Activated T-helper 1 cell treated with Interleukin-2 at 50 U/mL for 16 hours (primary cell): ENCODE measurements at places on chromosomes 11 and 22.

- no peak for DNase-seq
Measured at GRCh38 chr11:72426758-72427157, 7.6 kb downstream of the CLPB start.

DNA sequence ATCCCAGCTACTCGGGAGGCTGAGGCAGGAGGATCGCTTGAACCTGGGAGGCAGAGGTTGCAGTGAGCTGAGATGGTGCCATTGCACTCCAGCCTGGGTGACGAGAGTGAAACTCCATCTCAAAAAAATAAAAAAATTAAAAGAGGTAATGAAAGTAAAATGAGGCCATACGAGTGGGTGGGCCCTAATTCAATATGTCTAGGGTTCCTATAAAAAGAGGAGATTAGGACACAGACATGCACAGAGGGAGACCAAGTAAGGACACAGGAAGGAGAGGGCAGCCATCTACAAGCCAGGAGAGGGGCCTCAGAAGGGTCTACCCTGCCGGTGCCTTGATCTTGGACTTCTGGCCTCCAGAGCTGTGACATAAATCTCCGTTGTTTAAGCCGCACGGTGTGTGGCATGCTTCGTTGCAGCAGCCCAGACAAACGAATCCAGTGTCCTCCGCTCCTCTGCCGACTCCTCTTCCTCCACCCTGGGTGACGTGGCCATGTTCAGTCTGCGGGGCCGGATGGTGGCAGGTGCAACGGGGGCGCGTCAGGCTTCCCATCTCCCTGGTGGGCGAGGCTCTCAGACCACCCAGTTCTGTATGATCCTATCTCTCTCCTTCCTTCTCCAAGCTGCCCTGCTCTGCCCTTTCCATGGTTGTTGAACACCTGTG is 51.6 kb upstream of the PARVG start:
- no peak for DNase-seq

DNA sequence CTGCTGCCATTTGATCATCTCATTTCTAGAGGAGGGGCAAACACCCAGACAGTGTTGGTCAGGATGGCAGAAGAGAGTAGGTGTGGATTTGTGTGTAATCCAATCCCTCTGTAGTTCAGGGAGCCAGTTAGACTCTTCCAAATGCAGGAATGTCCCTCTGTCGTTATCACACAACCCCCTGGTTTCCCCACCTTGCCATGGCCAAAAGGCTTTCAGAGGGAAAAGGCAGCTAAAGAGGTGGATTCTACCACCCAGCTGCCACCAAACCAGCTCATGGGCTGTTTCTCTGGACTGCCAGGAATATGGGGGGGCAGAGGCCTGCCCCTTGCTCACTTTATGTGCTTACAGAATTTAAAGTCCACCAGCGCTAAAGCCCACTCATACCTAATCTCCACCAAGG is 18.1 kb downstream of the TSKU start:
- DNase-seq: no peak

DNA sequence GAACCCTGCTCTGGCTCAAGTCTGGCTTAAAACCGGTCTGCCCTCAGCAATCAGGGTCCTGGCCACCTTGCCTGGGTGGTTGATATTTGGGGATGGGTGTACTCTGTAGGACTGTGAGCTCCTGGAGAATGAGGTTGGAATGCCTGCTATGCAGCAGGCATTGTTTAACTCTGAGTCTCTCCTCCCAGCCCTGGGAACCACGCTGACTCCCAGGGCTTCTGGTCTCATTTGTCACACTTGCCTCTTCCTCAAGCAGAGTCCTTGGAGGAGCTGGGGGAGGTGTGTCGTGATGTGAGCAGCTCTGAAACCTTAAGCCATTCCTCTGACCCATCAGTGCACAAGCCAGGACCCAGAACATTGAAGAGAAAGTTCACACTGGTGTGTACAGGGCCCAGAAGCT is 340.1 kb downstream of the MN1 start:
- no peak for DNase-seq

DNA sequence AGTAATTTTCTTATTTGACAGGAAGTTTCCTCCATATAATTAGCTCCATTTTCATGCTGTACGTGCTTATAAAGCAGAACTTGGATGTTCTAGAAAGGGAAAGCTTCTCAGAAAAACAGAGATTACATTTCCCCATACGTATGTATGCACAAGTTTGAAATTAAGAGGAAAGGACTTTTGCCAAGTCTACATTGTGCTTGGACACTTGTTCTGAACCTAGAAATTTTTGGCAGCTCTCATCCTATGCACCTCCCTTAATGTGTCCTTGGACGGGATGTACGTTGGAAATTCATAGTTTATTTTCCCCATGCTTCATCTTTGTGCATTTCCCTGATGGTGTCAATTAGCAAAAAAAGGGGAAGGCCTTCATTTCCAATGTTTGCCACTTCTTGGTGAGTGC is 322.7 kb downstream of the BLID start:
- DNase-seq: no peak

DNA sequence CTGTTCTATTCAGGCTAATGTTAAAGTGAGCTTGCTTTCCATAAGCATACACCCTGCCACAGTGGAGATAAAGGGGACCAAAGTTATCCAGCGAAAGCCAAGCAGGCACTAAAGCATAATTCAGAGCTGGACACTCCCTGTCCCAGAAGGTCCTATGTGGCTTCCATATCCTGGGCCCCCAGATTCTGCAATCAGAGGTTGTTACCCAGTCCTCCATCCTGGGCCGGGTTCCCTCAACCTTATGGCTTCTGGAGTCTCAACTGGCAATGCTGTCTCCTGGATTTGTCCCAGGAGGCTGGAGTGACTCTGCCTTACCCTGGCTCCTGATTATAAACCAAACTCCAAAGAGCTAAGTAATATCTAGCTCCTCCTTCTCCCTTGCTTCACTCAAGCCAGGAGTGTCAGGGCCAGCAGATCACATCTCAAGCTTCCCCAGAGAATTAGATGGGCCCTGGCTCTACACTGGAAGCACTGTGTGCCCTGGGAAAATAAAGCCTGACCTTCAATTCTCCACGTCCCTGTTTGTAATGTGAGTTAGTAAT is 14.0 kb upstream of the SMIM35 start:
- DNase-seq: no peak

- no peak for DNase-seq
Measured at GRCh38 chr11:114285599-114285998, 10.6 kb upstream of the NNMT start.

DNA sequence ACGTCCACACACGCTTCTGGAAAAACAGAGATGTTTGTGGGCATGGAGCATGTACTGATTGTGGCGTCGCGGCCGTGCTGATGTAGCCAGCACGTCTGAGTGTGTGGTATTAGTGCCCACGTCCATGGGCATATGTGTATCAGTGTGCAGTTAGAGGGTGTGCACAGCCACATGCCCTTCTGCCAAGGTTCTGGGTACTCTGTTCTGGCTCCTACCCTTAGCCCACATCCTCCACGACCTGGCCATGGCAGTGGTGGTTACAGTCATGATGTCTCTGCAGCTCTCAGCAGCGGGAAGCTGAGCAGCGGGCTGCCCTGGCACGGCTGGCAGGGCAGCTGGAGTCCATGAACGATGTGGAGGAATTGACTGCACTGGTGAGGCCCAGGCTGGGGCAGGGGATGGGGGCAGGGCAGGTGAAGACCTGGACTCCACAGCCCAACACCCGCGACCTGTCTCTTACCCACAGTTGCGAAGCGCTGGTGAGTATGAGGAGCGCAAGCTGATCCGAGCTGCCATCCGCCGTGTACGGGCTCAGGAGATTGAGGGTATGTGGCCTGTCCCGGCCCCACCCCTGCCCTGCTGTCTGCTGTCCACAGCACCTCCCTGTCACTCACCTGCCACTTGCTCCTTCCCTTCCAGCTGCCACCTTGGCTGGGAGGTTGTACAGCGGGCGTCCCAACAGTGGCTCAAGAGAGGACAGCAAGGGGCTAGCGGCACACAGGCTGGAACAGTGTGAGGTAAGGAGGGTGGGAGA is 7.3 kb downstream of the SMTN start:
- no peak for DNase-seq

DNA sequence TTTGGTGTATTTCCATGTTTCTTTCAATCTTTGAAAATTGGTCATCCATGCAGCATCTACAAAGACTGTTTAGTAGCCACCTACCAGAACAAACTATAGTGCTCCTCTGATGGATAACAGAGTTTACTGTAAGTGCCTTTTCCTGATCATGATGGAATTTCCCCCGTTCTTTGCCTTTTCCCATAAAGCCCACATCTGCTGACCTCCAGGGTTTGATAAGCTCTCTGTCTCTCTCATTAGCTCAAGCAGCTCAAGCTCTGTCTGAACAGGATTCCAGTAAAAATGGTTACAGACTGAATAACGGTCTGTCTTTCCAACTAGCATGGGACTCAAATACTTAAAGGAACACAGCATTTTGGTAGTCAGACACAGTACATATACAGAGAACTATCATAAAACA is 308.4 kb upstream of the SORL1-AS1 start:
- no peak for DNase-seq

DNA sequence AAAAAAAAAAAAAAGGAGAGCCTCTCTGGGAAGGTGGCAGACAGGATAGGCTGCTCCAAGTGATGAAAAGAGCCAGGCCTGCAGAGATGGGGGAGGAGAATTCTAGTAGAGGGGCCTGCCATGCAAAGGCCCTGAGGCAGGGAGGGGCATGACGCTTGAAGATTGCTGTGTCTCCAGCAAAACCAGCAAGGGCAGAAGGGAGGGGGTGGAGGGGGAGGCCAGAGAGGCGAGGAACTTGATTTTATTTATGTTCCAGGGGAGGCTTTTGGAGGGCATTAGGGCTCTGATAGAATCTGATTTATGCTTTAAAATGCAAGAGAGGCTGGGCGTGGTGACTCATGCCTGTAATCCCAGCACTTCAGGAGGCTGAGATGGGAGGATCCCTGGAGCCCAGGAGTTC is 16.7 kb upstream of the PACSIN2 start:
- DNase-seq: no peak

GRCh38 chr11:132993991-132994502 is 538.3 kb downstream of the OPCML start:
- no peak for DNase-seq

- no peak for DNase-seq
Measured at GRCh38 chr22:43077121-43077877, 11.9 kb downstream of the TTLL1 start.

GRCh38 chr11:57546869-57547475 is 9.6 kb downstream of the SMTNL1 start:
- no peak for DNase-seq

DNA sequence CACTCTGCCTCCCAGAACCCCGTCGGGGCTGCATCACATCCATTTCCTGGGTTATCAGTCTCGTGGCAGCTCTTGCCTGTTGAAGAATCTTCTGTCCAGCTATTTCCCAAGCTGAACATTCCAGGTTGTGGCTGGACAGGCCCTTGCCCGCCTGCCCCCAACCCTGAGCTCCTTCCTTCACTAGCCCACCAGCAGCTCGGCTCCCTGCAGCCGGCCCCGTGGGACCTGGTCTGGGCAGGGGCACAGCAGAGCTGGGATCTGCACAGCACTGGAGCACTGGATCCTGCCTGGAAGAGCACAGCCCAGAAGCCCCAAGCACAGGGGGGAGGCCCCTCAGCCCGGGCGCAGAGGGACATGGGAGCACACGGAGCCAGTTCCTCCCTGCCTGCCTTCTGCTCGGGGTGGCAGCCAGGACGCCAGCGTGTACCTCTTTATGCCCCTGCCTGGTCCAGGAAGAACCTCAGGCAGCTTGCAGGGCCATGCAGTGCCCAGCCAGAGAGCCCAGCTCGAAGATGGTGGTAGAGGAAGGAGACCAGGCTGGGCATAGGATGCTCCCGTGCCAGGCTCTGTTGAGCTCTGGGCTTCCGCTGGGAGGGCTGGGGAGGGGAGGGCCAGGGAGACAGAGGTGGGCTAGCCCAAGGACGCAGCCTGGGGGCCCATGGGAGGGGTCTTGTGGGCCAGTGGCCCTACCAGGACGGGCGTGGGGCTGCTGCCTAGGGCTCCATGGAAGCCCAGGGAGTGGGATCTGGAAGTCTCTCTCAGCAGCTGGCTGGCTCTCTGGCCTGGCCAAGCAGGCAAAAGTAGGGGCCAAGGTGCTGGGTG is 16.6 kb upstream of the GNB1L start:
- no peak for DNase-seq

- DNase-seq: no peak
Measured at GRCh38 chr11:74417379-74417804, 19.2 kb upstream of the PGM2L1 start.

- no peak for DNase-seq
Measured at GRCh38 chr22:50704510-50705218, 32.0 kb downstream of the SHANK3 start.

- DNase-seq: no peak
Measured at GRCh38 chr11:34960277-34960676, 43.9 kb downstream of the PDHX start.

- no peak for DNase-seq
Measured at GRCh38 chr11:87572881-87573280, 535.1 kb downstream of the TMEM135 start.

GRCh38 chr11:63805844-63806415 is 7.3 kb upstream of the SPINDOC start:
- DNase-seq: no peak

DNA sequence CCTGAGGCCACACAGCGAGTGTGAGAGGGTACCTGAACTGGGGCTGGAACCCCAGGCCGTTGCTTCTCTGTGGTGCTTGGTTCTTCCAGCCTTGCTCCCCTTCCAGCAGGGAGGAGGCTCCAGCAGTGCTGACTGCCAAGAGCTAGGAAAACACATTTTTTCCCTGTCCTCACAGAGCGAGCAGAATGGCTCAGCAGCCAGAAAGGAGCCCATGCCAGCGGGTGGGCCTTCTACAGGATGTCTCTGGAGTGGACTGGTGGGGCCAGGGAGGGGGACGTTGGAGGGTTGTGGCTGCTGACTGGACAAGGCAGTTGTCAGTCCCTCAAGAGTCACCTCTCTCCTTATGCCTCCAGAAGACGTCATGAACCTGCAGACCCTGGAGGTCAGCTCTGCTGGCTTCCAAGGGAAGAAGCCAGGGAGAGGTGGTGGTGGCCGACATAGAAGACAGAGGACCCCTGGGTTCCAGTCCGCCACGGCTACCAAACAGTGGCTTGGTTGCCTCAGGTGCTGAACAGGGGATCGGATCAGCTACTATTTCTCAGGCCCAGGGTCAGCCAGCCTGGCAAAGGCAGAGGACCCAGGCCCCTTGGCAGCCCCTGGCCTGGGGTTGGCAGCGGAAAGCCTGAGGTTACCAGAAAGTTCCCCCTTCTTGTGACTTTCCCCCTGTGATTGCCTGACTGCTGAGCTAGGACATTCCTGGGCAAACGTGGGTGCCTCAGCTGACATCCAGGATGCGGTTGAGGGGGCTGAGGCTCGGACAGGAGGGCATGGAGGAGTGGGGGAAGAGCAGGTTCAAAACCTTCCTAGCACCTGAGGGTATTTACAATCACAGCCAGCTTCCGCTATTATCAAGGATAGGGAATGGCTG is 3.7 kb downstream of the MAFF start:
- no peak for DNase-seq

GRCh38 chr11:109838026-109838425 is 255.2 kb upstream of the ZC3H12C start:
- no peak for DNase-seq

- no peak for DNase-seq
Measured at GRCh38 chr11:90916706-90917105, 693.9 kb upstream of the CHORDC1 start.

GRCh38 chr11:1854949-1855885 is 2.3 kb downstream of the LSP1 start:
- DNase-seq: no peak

- DNase-seq: no peak
Measured at GRCh38 chr11:27248576-27249509, 114.2 kb downstream of the CCDC34 start.
